ENCODE measurements at places on chromosomes 1 and 21.

- DNase-seq: no peak
These were observed 15.9 kb downstream of the RIMS3 start for GRCh38 chr1:40649592-40649930.

DNA sequence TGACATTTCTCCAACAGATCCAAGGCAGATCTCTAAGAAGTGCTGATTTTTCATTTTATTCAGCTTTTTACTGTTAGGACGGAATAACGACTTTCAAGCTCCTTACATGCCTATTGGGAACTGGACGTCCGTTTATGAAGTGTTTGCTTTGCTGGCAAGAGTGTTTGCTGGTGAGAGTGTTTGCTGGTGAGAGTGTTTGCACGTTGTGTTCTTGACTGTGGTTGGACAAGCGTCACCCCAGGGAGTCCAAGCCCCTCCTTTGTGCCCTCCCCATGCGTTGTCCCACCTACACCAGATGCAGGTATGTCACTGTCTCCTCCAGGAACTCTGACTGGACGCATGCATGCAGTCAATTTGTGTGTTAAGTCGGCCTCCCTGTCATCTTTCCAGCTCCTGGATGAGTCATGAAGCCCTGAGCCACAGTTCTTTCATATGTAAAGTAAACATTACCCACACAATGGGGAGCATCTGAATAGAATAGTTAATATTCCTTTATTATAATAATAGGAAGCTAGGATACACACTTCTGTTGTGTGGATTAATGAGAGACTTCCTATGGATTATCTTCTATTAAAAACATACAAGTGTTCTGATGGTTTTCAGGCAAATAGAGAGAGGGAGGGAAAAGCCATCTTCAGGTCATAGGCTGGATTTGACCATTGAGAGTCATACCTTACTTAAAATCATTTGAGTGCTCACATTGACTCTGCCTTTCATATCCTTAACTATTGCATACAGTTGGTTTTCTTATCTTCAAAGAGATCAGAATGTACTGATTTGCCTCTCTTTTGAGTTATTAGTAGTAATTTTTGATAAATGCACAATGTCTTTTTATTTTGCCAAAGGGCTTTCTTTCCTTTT, 119.2 kb downstream of the GALNT2 start:
- DNase-seq: peak; percentile 70

DNA sequence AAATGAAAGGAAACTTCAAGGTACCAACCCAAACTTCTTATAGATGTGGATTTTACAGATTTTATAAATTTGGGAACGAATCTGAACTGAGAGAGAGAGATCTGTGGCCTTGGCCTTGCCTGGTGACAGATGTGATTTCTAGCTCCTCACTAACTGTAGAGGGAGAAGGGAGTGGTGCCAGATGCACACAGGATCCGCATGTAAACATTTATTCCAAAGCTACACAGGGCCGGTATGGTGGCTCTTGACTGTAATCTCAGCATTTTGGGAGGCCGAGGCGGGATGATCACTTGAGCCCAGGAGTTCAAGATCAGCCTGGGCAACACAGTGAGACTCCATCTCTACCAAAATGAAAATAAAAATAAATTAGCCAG, 77.1 kb downstream of the PGBD5 start:
- no peak for DNase-seq

GRCh38 chr1:32285658-32286057, 6.2 kb upstream of the HDAC1 start:
- DNase-seq: no peak

All from RPMI7951 (cell line).